ENCODE measurements at places on chromosomes 12 and 14.

DNA sequence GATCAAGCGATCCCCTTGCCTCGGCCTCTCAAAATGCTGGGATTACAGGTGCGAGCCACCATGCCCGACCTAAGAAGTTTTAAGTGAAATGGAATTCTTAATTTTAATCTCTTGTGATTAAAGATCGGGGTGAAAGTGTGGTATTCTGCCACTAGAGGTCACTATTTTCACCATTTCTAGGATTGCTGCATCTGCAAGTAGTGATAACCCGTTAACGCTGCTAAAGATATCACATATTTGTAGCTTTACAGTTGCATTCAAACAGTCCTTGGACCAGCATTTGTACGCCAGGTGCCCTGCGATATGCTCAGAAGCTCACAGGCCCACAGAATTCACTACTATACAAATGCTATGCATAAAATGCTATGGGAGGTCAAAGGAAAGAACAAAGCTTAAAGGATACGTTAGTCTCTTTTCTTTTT, 19.3 kb downstream of the CCDC62 start:
- no peak for DNase-seq

- DNase-seq = no peak
These were observed 23.1 kb upstream of the COL2A1 start for GRCh38 chr12:48027183-48028002.

DNA sequence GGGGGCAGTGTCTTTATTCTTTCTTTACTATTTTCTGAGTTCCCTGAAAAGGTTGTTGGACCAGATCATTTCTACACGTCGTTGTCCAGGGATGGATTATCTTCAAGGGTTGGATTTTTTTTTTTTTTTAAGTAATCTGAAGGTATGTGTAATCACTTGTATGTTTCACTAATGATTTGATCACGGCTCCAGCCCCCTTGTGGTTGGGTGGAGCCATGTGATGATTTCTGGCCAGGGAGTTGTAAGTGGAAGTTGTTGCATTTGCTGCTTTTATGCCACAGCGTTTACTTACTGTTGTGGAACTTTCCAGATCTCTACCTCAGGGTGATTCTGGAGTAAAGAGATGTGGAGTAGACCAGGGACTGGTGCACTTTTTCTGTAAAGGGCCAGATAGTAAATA, 390.3 kb downstream of the AACS start:
- DNase-seq = no peak

DNA sequence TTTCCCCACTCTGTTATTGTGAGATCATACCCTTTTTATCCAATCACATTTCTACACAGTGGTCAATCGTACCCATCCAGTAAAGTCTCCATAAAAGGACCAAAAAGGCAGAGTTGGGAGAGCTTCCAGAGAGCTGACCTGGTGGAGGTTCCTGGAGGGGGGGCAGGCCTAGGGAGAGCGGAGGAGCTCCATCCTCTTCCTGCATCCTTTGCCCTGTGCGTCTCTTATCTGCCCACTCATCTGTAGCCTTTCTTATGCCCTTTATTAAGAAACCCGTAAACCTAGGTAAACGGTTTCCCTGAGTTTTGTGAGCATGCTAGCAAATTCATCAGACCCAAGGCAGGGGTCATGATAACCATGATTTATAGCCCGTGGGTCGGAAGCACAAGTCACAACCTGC, 26.2 kb downstream of the EVL start:
- no peak for DNase-seq

DNA sequence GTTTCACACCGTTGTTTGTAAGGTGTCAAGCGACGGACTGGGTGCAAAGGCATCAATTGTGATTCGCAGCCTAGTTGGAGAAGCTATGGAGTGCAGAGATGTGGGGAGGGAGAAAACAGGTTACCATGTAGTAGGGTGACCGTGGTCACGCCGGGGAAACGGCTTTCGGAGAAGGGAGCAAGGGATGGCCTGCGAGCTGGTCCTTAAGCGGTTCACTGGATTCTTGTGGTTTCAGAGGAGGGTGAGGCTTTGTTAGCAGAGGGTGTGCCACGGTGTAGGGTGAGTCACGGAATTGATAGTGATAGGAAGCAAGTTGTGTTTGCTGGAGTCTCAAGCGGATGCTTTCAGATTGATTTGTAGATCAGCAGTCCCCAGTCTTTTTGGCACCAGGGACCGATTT, 2.3 kb downstream of the PIWIL1 start:
- DNase-seq = no peak

DNA sequence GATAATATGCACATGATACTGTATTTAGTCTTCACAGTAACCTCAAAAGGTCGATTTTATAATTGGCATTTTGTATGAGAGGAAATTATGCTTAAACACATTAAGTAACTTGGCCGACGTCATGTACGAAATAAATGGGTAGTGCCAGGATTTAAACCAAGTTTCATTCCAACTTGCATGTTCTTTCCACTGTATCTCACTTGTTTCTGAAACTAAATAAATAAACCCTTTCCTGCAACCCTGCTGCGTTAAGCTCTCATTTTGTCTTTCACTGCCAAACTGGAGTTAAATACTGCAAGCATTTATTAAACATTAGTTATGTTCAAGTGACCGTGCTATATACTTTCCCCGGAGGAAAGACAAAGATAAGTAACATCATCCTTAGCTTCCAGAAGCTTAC, 293.9 kb upstream of the PRKD1 start:
- no peak for DNase-seq

DNA sequence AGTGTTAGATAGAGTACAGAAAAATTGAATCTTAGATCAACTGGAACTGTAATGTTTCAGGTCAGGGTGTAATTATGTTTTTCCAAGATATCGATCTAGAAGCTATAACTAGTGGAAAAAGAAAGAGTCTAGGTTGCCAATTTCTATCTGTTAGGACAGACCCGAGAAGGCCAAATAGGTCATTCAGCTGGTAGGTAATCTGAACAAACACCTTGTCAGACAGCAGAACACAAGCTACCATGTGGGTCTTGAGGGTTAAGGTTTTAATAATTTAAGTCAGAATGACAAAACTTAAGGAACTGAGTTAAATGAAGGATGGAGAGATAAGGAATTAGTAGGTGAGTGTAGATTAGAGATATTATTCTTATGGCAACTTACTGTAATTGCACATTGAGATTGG, 44.9 kb upstream of the KCNMB4 start:
- no peak for DNase-seq

GRCh38 chr12:59839514-59839913, 243.7 kb downstream of the SLC16A7 start:
- no peak for DNase-seq

GRCh38 chr14:65482757-65483438, 70.4 kb downstream of the FUT8 start:
- no peak for DNase-seq

DNA sequence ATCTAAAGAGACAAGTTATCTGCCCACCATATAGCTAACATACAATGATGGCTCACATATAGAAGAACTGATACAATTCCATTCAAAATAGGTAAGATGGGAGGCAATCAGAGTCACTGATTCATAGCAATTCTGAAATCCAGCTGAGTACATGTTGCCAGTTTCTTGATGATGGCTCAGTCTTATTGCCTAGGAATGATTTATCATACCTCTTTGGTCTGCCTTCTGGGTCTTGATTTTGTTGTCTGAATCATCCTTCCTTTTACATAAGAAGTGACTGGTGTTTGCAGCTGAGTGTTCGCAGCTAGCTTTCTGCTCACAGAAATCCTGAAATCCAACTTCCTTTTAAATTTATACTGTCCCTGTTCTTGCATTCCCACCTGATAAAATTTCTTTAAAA, 463.2 kb upstream of the MGAT4C start:
- DNase-seq = no peak

GRCh38 chr12:52119398-52120254, 40.1 kb downstream of the SMIM41 start:
- no peak for DNase-seq

GRCh38 chr12:131634037-131634436, 76.9 kb upstream of the SFSWAP start:
- DNase-seq = no peak

- DNase-seq = no peak
These were observed 477.1 kb downstream of the FSCB start for GRCh38 chr14:44029933-44030332.

DNA sequence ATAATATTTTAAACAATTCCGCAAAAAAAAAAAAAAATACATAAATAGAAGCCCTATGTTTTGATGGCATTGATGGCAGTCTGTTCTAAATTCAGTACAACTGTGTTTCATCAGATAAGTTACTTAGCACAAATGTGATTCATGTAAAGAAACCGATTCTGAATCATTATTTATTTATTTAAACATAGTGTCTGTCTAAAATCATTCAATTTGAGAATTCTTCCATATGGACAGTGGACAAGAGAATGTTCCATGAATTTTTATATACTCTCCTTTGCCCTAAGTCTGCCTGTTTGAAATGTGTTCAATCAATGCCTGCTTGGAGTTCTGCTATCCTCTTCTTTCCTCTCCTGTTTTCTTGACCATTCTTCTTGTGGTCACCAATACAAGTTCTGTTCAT, 126.5 kb downstream of the PDE3A start:
- no peak for DNase-seq

- DNase-seq = no peak
These were observed 236.1 kb downstream of the AEBP2 start for GRCh38 chr12:19675361-19675760.

DNA sequence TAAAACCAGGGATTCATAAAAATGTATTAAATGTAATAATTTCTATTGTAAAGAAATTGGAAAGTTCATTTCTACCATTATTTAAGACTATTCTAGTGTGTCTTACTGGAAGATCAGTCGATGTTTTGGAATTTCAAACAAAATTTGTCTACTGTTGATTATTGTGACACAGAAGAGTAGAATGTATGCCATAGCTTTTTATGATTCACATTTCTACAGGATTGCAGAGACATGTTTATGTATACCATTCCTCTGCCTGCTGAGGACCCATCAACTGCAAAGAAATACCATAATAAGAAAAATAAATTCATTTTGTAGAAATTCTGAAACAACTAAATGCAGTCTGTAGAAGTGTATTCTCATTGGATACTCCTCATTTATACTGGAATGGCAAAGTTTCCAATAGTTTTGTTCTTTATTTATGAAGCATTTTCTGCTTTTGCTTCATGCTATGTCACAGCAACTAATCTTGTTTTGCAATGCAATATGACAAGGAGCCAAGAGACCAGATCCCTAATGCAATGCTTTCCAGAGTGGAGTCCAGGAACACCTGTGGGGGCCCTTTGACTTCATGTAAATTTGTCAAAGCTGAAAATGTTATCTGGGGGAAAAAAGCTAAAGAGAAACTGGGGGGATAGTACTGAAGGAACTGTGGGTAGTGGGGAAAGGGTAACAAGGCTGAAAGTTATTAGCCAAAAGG, 172.9 kb upstream of the LRIG3 start:
- DNase-seq = no peak

- DNase-seq = no peak
These were observed 336.1 kb downstream of the RPS29 start for GRCh38 chr14:49250109-49250508.

- DNase-seq = no peak
These were observed 33.5 kb upstream of the C14orf180 start for GRCh38 chr14:104545942-104546501.

GRCh38 chr14:22532345-22533056, 56.5 kb downstream of the DAD1 start:
- no peak for DNase-seq

DNA sequence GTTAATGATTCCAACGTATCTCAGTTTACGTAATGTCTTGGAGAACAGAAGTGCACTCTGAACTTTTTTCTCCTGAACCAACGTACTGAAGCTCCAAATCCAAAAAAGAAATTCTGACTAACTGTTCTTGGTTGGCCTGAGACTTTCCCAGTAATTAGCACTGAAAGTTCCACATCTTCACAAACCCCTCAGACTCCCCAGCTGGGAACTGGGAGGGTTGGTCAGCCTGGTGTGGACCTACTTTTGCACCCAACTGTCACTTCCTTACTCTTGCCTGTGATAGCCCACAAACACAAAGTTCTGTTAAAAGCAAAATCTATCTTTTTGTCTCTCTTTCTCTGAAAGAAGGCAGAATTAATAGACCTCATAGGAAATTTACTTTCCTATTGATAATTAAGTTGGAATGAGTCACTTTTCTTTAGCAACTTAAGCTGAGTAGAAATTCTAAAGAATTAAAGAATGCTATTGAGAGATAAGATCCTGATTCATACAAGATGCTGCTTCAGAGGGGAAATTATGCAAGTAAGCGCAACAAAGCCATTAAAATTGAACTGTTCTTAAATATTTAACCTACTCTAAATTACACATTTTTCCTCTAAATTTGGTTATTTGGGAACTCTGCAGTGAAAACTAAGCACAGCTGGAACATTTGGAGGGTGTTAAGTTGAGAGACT, 155.0 kb downstream of the EPS8 start:
- no peak for DNase-seq

DNA sequence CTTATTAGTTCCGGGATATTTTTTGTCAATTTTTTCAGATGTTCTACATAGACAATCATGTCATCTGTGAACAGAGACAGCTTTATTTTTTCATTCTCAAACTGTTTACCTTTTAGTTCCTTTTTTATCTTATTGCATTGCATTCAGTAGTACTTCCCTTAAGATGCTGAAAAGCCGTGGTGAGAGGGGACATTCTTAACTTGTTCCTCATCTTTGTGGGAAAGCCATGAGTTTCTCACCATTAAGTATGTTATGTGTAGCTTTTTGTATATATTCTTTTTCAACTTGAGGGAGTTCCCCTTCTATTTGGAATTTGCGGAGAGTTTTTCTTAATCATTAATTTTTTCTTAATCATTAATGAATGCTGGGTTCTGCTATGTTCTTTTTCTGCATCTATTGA, 1727.1 kb upstream of the SEL1L start:
- no peak for DNase-seq

DNA sequence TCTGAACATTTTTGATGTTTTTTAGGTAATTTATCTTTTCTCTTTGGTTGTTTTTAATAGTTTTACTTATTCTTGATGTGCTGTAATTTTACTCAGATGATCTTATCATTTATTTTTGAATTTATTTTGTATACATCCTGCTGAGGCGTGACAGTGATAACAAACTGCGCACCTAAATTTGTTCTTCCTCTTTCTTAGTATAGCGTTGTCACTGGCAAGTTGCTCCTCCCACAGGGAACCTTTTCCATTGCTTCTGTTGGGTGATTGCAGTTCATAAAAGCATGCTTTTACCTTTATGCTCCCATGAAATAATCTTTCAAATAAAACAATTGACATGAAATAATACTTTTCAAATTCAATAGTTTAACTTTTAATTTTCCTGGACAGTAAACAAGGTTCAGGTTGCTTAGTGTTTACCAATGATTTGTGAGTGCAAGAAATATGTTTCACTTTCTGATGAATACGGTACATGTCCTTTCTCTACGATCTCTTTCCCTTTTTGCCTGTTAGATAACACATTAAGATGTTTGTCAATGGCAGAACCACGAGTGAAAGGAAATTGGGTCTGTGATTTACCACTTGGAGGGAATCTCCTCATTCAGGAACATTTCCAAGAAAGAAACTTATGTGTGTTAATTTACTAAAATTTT, 223.3 kb downstream of the CCDC91 start:
- DNase-seq = no peak

DNA sequence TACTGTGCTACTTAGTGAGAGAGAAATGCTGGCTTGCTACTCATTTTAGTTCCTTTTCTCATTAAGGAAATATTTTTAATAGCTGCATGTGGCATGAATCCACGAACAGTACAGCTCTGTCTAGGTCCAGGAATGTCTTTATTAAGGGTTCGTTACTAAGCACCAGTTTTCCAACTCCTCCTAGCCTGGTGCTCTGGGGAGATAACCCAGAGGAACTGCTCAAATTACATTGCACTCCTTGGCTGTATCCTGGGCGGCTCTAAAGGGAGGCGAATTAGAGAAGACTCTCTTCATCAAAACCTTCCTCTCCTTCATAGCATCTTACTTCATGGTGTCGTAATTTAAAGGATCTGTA, 101.3 kb downstream of the PPM1A start:
- no peak for DNase-seq

GRCh38 chr12:68446901-68447796, 115.0 kb upstream of the MDM1 start:
- no peak for DNase-seq

All from stimulated activated CD8-positive, alpha-beta memory T cell treated with anti-CD3 and anti-CD28 coated beads, Interleukin-4, amount 100 ng/mL, for 24 hours (primary cell).